Left ventricle myocardium superior (tissue), 1 donor: ENCODE measurements at places on chromosomes 2 and 18.

DNA sequence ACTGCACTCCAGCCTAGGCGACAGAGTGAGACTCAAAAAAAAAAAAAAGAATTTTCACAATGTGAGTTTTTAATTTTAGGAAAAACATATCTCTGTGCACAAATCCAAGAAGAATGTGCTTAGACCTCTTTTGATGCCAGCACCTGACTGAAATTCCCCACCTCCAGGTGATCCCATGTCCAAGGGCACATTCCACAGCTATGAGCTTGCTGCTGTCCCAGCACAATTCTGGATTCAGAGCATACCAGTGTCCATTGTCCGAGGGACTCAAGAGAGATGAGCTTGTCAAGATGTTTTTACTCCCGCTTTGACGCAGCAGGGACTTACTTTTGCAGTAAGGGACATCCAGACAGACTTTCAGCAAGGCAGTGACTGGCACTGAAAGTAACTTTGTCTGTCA is 489.1 kb upstream of the ACVR2A start:
- no peak for DNase-seq

GRCh38 chr18:70461323-70462077 is 172.7 kb downstream of the SOCS6 start:
- no peak for DNase-seq

DNA sequence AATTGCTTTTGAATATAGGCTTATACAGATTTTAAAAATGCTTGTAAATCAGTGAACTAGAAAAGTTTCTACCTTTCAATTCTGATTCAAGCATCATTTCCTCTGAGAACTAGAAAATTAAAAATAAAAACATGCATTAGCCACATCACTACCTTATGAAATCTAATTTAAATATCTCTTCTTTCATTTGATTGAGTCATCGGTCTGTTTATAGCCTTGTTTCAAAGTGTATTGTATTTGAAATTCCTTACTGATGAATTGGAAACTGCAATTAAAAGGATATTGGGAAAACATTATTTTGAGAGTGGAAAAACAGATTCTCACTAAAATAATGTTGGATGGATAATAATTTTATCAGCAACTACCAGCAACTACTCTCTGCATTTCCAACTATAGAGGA is 717.7 kb upstream of the FAM98A start:
- no peak for DNase-seq

GRCh38 chr2:950080-950966 is at the start of gene SNTG2:
TSS of gene SNTG2 (plus strand) at chr2:950849. CDS start at chr2:950997, 148 bp downstream.
- DNase-seq: peak; percentile 59

DNA sequence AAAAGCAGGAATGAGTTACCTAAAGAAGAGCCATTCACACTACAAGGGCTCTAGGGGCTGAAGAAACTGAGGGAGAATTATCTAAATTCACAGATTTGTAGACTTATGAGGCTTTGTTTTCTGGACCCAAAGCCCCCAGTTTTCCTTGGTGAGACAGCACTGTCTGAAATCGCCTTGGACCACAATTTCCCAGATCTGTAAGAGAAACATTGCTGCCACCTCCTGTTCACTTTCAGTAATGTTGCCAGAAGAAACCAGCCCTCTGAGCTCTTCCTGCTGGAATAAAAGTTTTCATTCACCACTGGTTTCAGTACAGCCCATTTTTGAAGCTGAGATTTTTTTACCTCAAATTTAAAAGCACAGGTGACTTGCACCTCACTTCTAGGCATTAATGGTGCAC is 169.2 kb downstream of the CDH20 start:
- DNase-seq: no peak

- DNase-seq: no peak
Measured at GRCh38 chr2:150234787-150235446, 252.6 kb downstream of the RND3 start.

- DNase-seq: no peak
Measured at GRCh38 chr2:119704670-119705120, 25.7 kb downstream of the TMEM177 start.
